GM23248 (cell line): ENCODE measurements at places on chromosomes 2 and 18. TPM values are rescaled to one million over a fixed set of nuclear protein-coding genes. Genes with fewer than 3 reads are reported as not detected.

KCTD1 gene
- total RNA-seq, result 14.9 and 17.9 TPM in 2 replicates

HNMT gene
- 2.7 and 7.3 TPM in 2 replicates for total RNA-seq

EFEMP1 gene
- 1,343 and 1,498 TPM in 2 replicates for total RNA-seq

UGT1A10 gene
- total RNA-seq, result not detected in 2 replicates

NXPH2 gene
- total RNA-seq, result not detected in 2 replicates

POTEC gene
- not detected in 2 replicates for total RNA-seq

FAHD2A gene
- 13.4 and 23.8 TPM in 2 replicates for total RNA-seq

RGPD4 gene
- not detected in 2 replicates for total RNA-seq

PCARE gene
- total RNA-seq, result not detected in 2 replicates

INHA gene
- total RNA-seq, result 0.11 TPM in 1 of 2 replicates, not detected in the other

HS6ST1 gene
- total RNA-seq, result 27.3 and 35.8 TPM in 2 replicates

KCNJ3 gene
- not detected in 2 replicates for total RNA-seq

GLS gene
- 362 and 426 TPM in 2 replicates for total RNA-seq

EGR4 gene
- not detected in 2 replicates for total RNA-seq

POTEF gene
- not detected in 2 replicates for total RNA-seq

RAX gene
- total RNA-seq, result not detected in 2 replicates

CNTNAP5 gene
- not detected in 2 replicates for total RNA-seq

TMEM200C gene
- total RNA-seq, result not detected in 2 replicates

MDH1B gene
- total RNA-seq, result 0.25 and 0.54 TPM in 2 replicates

RFX8 gene
- total RNA-seq, result 5.1 and 6.4 TPM in 2 replicates

DNAH6 gene
- total RNA-seq, result 0.11 TPM in 1 of 2 replicates, not detected in the other
